ENCODE measurements at places on chromosomes 12 and 14. TPM values are rescaled to one million over a fixed set of nuclear protein-coding genes. Genes with fewer than 3 reads are reported as not detected.

The TMEM119 gene
- polyA plus RNA-seq, result 15.0 TPM

The SSPN gene
- 13.0 TPM for polyA plus RNA-seq

The LUM gene
- polyA plus RNA-seq, result 31.5 TPM

The SERPINA3 gene
- polyA plus RNA-seq, result 0.33 TPM

The DLK1 gene
- polyA plus RNA-seq, result 10.8 TPM

The EEA1 gene
- 17.4 TPM for polyA plus RNA-seq

The PMCH gene
- polyA plus RNA-seq, result 0.91 TPM

The TMTC1 gene
- polyA plus RNA-seq, result 26.2 TPM

The CLEC1B gene
- 0.43 TPM for polyA plus RNA-seq

The KRT83 gene
- not detected for polyA plus RNA-seq

The SLC35E3 gene
- 23.0 TPM for polyA plus RNA-seq

Measured in left kidney (tissue), 8 donors.